NCI-H2171 (cell line): ENCODE measurements at places on chromosomes 7 and 10.

GRCh38 chr7:20276705-20277472, 53.8 kb upstream of the ITGB8 start:
- DNase-seq = no peak

DNA sequence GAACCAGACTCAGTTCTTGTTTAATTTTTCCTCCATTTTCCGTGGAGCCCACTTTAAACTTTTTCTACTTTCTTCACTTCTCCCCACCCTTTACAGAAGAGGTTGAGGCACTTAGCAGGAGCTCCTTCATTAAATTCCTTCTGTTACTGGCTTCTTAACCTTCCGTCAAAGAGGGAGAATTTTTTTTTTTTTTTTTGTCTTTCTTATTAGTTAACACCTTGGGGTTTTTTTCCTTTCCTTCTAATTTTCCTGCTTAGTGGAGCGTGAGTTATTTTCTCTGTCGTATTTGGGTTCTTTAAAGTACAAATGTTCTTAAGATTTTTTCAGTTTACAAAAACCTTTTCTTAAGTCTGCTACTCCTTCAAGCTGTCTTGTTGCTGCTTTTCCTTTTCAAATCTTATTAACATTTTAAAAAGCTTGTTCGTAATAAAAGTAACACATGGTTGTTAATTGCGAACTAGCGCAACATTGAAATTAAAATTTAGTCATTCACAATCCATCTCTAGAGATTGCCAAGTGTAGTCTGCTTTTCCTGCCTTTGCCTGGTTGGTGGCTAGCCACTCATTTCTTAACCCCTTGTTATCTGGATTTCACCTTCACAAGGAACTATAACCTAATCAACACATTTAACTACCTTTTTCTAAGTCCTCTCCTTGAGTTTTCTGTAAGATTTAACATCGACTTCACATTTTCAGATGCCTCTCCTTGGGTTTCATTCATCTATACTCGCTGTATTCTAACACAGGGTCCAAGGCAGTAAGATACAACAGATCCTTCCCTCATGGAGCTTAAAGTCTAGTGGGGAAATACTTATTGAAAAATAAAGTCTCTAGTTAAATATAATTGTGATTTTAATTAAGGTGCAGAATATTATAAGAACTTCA, 2.0 kb downstream of the BMPR1A start:
- no peak for DNase-seq

- DNase-seq = no peak
These were observed 66.4 kb upstream of the SHH start for GRCh38 chr7:155878674-155879073.

DNA sequence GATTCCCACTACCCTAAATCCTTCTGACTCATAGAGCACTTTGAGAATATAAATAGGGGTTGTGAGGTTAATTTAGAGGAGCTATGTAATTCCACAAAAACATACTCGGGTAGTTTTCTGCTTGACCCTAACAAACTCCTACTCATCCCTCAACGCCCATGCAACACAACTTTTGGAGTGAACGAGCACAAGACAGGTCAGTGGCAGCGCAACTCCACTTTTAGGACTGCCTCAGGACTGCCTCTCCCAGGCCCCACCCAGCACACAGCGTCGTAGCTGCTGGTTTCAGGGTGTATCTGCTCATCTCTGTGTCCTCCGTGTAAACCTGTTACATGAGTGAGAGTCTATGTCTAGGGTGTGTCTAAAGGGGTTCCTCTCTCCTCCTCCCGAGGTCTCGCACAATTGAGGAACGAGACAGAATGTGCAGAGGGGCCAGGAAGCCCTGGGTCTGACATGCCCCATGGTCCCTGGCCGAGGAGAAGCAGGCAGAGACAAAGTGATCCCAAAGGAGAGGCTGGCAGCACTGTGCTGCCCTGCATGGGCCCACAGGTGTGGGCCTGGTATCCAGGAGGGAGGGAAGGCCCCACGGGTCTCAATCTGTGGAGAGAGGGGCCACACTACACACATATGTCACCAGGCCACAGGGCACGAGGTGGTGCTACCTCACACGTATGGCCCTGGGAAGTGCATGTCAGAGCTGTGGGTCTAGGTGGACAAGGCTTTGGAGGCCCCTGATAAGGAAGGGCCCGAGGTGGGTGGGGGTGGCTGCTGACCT, 45.5 kb downstream of the CAMK2B start:
- DNase-seq = no peak

DNA sequence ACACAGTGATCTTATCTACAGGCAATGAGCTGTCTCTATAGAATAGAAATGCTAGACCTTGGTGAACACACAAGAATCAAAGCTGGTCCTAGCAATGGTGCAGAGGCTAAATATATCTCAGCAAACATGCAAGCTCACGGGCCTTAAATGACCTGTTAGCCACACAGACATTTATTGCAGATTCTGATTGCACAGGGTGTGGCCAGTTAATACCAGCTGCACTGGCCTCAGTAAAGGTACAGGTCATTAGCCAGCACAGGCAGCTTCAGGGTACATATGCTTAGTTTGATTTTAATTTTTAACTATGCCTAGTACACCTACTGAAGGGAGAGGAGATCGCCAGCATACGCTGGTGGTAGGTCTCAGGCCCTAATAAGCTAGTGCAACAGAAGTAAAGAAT, 265.4 kb upstream of the DGKB start:
- no peak for DNase-seq

DNA sequence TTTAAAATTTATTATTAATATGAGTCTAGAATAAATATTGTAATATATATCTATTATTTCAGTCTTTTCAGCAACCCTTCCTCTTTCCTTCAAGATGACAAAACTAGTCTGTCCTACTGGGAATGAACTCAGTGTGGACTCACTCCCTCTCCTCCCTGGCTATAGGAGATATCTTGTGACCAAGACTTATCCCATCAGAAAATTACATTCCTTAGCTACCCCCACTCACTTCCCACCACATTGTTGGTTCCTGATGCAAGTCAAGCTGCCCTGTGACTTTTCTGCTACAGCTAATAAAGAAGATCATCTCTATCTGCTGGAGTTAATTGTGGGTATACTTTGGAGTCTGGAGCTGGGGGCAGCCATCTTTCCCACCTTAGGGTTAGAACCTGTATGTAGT, 28.0 kb upstream of the MCU start:
- DNase-seq = no peak

DNA sequence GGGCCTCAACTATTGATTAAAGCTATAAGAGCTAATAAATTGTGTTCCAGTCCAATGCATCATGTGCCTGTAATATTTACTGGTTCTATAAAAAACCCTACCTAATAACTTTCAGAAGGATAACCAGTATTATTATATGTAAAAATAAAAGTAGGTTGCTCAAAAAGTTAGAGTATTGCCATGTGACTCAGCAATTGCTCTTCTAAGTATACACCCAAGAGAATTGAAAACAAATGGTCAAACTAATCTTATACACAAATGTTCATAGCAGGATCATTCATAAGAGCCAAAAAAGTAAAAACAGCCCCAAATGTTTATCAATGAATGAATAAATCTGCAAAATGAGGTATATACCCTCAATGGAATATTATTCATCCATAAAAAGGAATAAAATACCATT, 89.5 kb upstream of the TES start:
- no peak for DNase-seq

DNA sequence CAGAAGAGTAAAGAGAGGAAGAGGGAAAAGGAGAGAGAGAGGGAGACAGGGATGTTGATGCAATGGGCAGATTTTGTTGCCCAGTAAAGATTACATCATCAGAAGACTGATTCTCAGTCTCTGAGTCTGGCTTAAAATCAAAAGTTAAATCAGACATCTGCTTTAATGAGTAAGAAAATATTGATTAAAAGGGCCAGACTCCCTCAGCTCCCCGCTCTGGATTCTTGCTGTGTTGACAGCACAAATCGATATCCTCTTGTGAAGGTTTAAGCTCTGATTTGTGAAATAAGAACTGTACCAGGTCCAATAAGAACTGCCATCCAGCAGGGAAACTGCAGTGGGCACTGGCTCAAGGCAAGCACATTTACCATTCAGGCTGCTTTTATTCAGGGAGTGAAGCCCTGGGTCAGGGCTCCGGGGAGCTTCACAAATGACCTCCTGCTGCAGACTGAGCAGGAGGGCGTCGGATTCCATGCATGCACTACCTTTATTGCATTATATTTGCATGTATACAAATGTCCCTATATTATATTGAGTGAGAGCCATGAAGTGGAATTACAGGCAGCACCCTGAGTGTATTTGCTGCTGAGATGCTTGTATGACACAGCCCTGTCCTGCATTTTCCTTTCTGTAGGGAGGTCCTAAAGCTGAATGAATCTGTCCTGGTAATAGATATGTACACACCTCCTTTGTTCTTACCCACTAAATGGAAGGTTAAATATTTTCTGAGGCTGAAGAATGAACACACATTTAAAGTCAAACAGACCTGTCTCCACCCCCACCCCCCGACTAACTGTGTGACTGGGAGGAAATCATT, 401.5 kb downstream of the REEP3 start:
- DNase-seq = no peak
